RWPE2 (cell line): ENCODE measurements at places on chromosomes 7 and 10.

DNA sequence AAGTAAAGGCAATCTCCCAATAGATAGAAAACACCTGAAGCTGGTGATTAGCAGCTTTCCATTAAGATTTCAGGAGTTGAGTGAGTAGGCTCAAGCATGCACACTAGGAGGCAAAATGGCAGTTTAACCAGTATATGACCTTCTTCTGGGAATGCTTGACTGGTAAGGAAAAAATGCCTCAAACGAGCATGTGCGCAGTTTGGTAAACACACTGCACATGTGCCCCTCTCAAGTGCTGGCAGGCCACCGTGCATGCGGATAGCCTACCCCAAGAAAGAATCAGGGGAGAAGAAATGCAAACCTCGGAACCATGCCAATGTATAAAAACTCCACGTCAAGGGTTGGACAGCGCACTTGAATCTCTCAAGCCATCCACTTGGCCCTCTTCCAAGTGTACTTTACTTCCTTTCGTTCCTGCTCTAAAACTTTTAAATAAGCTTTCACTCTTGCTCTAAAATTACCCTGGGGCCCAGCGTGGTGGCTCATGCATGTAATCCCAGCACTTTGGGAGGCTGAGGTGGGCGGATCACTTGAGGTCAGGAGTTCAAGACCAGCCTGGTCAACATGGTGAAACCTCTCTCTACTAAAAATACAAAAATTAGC, 98.8 kb upstream of the CDK1 start:
- no peak for DNase-seq

- no peak for DNase-seq
Observed at GRCh38 chr7:23247046-23247602, 549 bp downstream of the GPNMB start.

GRCh38 chr7:47451851-47452205, 130.1 kb downstream of the TNS3 start:
- DNase-seq = no peak

DNA sequence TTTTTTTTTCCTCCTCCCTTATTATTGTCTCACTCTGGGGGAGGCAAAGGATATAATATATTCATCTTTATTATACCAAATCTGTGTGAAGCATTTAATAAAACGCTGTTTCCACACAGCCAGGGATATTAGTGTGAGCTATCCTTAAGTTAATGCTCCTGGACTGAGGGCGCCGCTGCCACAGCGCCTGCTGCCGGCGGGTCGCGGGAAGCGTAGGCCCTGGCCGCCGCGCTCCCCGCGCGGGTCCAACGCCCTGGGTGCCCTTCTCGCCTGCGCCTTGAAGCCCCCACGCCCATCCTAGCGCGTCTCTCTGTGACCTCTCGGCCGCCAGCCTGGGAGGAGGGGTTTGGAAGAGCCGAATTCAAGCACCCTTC, 9.5 kb upstream of the LBX1 start:
- no peak for DNase-seq

DNA sequence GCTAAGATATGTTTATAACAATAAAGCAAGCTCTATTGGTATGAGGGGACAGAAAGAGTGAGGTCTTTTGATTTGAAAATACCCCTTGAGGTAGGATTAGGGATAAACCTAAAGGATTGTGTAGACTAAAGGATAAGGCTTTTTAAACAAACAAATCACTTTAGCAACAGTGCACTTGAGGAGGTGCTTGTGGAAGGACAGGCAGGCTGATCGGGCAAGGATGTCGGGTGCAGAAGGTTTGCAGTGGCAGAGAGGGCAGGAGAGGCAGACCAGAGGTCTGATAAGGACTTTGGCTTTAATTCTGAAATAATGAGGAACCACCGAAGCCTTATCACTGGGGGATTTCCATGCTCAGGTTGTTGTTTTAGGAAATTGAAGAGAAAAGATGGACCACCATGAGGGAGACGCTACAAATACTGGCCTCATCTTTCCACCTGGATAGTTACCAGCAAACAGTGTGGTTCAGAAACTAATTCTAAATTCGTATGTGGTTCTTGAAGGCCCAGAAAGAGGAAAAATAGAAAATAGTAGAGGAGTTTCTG, 119.5 kb upstream of the KLF6 start:
- DNase-seq = no peak

GRCh38 chr10:31299119-31299518, 19.9 kb upstream of the ZEB1 start:
- no peak for DNase-seq

- DNase-seq = no peak
Observed at GRCh38 chr10:110373059-110373458, 68.3 kb upstream of the SMNDC1 start.

DNA sequence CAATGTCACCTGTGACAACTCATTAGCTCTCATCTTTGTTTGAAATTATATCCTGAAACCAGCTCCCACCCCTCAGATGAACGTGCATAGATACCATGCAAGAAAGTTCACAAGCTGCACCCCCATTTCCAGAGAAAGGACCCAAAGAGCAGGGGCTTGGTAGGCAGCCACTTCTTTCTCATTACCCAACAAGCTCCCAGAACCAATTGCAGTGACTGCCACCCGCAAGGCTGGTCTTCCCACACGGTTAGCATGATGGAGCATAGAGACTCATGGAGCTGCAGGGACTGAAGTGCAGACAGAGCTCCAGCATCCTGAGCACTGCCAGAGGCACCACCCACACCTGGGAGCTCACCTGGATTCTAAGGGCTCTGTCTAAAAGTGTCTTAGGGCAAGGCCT, 28.5 kb downstream of the FRMPD2 start:
- no peak for DNase-seq

DNA sequence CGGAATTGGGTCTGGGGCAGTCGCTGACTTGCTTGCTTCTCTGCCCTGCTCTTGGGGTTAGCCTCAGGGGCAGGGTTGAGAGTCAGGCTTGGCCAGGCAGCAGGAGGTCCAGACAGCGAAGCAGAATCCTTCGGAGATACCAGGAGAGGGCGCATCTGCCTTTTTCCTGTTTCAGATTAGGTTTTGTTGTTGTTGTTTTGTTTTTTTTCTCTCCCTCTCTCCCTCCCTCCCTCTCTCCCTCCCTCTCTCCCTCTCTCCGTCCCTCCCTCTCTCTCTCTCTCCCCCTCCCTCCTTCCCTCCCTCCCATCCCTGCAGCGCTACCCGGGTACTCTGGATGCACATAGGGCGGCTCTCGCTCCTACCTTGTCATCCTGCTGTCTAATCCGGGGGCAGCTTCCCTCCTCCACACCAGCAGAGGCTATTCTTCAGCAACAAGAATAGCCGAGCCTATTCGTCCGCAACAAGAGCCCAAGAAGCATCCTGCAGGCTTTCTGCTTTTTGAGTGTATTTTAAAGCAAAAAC, 758 bp upstream of the OPTN start:
- no peak for DNase-seq
